ENCODE measurements at places on chromosomes 11 and 22.

- no peak for DNase-seq
Observed at GRCh38 chr11:32312865-32313403, 122.4 kb downstream of the WT1 start.

DNA sequence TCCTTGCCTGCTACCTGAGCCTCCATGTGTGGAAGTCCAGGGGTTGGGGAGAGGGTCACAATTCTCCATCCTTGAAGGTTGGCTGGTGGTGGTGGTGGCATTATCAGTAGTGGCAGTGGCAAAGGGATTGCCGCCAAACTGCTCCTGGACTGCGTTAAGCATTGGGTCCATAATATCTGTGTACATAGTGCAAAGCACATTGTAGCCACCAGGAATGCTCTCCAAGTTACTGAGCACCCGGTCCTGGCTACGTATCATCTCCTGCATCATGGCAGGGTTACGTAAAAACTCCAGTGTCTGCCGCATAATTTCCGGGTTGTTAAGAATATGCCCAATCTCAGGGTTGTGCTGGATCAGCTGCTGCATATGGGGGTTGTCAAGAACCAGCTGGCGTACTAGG lies 1.2 kb downstream of the UBQLN3 start:
- no peak for DNase-seq

DNA sequence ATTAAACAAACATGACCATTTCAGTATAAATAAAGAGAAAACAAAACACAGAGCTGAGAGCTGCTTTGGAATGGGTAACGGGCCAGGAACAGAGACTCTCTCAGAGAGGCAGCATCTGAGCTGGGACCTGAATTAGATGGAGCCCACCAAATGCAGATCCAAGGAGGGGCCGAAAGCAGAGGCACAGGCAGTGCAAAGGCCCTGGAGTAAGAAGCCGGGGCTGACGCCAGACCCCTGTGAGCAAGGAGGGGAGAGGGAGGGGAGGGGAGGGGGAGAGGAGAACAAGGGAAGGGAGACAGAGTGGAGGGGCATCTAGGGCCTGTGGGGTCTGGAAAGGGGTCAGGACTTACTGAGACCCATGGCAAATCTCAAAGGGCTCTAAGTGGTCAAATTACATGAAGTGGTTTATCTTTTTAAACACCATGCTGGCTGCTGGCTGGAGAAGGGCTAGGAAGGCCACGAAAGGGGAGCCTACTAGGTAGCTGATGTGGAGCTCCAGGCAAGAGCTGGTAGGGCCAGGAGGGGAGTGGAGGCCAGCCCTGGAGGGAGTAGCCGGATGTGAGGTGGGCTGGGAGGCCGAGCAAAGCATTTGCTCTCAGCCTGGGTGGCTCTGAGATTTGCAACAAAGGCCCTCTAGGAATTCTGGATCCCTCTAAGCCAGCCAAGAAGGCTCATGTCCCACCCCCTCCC lies 3.2 kb downstream of the OSBPL5 start:
- DNase-seq: no peak

DNA sequence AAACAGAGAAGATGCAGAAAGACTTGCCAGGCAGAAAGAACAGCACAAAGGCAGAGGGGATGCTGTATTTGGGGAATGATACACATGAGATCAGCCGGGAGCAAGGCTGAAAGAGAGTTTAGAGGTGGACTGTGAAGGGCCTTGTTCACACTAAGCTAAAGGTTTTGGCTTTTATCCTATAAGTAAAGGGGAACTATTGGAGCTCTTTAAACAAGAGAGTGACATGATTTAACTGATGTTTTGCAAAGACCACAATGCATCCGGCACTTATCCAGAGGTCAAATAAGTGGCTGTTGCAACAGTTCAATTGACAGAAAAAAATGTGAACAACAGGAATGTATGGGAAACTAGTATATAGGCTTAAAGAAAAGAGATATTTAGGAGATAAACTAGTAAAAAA lies 64.7 kb upstream of the RRAS2 start:
- no peak for DNase-seq

GRCh38 chr11:40032331-40032730 lies 1427.1 kb downstream of the LRRC4C start:
- DNase-seq: no peak

DNA sequence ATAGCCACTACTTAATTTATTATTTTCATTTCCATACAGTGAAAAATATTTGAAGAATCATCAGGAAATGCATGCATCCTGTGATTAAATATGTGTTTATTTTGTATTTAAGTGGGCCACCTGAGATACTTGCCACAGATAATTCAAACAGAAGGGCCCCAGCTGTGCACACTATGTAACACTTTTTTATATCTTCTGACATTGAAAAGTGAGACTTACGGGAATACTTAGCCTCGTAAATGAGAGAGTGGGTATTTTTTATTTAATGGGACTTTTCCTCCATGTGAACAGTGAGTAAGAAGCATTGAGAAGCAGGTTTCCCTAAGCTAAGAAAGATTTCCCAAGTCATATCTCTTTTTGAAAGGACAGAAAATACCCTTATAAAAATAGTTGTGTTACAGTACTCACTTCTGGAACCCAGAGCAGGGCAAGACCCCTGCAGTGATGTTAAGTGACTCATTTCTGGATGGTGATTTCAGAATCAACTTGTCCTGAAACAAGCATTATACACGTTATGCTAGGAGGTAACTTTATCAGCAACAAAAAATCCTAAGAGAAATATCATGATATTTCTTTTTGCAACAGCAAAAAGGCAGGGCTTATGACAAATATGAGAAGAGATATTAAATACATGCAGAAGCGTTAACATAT lies 478.1 kb upstream of the CHORDC1 start:
- DNase-seq: no peak

- DNase-seq: no peak
Observed at GRCh38 chr11:59206635-59207034, 6.1 kb downstream of the MPEG1 start.

DNA sequence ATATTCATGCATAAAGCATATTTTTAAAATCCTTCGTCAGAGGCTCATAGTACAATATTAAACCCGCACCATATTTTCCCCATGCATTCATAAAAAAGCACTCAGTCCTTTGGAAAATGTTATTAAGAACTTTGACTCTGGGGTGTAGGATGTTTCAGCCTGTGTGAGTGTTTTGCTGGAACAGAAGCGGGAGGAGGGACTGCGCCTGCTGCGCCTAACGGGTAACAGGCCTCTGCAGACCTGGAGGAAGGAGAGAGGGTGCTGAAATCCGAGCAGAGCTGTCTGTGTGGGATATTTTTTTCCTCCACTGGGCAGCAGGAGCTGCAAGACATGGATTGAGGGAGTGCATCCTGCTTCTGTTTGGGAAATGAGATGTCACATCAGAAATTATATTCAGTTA lies 483.0 kb downstream of the BRD1 start:
- no peak for DNase-seq

- DNase-seq: no peak
Observed at GRCh38 chr11:65918211-65919140, at the start of gene C11orf68. Gene C11orf68, minus strand, starts transcription at chr11:65919062. Its CDS starts 31 bp downstream, at chr11:65919031.

DNA sequence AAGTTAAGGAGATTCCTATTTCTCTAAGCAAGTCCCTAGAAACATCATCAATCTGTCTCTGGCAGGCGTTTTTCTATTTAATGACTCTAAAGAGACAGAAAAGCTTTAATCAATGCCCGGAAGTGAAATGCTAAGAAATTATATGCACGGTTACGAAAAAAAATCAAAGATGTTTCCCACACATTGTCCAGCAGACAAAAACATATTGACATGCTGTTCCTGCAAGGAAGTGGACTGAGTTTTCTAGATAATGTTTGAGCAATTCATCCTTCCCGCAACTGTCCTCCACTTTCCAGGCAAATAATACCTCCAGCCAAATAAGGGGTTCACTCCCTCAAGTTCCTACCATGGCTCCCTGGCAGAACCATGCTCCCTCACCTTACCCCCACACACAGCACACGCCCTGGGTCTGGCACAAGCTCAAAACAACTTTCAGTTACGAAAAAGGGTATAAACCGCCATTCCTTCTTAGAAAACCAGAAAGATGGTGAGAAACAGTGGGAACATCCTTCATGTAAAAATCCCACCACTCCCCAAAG lies 29.6 kb downstream of the GALNT18 start:
- no peak for DNase-seq

DNA sequence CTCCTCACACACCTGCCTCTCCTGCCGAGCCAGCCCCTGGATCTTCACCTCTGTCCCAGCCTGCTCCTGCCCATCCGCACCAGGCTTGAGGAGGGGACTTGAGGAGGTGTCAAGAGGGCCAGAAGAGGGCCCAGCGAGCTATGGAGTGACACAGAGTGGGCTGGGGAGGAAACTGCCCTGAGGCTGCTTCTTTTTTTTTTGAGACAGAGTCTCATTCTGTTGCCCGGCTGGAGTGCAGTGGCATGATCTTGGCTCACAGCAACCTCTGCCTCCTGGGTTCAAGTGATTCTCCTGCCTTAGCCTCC lies 21.9 kb upstream of the CDON start:
- DNase-seq: no peak

GRCh38 chr11:276219-276618 lies 2.0 kb upstream of the NLRP6 start:
- DNase-seq: no peak

DNA sequence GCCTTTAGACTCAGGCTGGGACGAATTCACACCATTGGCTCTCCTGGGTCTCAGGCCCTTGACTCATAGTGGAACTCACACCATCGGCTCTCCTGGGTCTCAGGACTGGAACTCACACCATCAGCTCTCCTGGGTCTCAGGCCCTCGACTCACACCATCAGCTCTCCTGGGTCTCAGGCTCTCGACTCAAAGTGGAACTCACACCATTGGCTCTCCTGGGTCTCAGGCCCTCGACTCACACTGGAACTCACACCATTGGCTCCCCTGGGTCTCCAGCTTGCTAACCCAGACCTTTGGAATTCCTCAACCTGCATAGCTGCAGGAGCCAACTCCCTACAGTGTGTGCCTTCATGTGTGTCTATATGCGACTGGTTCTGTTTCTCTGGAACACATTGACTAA lies 56.7 kb downstream of the SHISAL1 start:
- no peak for DNase-seq

- no peak for DNase-seq
Observed at GRCh38 chr11:128240546-128240945, 346.8 kb downstream of the ETS1 start.

DNA sequence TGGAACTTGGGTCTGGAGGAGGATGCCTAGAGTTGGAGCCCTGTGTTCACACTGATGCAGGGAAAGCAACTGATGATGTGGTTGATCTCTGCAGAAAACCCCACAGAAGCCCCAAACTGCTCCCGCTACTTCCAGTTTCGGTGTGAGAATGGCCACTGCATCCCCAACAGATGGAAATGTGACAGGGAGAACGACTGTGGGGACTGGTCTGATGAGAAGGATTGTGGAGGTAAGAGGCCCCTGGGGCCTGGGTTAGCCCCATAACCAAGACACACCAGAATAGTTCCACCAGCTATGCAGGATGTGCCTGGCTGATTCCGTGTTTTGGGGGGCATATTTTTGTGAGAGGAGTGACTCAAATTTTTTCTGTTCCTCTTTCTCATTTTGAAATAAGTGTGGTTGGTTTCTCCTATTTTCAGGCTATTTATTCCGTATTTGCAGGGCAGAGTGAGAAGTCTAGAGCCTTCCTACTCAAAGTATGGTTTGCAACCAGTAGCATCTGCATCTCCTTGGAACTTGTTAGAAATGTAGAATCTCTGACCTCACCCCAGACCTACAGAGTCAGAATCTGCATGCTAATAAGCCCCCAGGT lies 137.3 kb upstream of the SORL1-AS1 start:
- DNase-seq: no peak

DNA sequence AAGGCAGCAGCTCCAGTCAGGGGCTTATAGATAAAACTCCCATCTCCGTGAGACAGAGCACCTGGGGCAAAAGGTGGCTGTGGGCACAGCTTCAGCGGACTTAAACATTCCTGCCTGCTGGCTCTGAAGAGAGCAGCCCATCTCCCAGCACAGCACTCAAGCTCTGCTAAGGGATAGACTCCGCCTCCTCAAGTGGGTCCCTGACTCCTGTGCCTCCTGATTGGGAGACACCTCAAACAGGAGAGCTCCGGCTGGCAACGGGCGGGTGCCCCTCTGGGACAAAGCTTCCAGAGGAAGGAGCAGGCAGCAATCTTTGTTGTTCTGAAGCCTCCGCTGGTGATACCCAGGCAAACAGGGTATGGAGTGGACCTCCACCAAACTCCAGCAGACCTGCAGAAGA lies 279.4 kb downstream of the LARGE1 start:
- no peak for DNase-seq

- DNase-seq: no peak
Observed at GRCh38 chr11:69636512-69637197, 4.3 kb upstream of the CCND1 start.

DNA sequence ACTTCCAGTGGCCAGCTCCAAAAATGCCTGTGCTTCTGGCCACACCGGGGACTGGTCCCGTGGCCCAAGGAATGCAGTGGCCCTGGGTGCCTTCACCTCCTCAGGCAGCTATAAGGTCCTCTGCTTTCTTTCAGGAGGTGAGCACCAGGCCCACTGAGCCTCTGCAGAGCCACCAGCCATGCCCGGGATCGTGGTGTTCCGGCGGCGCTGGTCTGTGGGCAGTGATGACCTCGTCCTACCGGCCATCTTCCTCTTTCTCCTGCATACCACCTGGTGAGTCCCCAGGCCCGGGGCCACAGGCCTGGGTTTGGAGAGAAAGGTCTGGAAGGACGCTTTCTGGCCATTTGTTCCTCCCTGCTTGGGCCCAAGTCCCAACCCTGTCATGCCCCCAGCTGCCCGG lies 32.5 kb upstream of the MYRF start:
- no peak for DNase-seq

DNA sequence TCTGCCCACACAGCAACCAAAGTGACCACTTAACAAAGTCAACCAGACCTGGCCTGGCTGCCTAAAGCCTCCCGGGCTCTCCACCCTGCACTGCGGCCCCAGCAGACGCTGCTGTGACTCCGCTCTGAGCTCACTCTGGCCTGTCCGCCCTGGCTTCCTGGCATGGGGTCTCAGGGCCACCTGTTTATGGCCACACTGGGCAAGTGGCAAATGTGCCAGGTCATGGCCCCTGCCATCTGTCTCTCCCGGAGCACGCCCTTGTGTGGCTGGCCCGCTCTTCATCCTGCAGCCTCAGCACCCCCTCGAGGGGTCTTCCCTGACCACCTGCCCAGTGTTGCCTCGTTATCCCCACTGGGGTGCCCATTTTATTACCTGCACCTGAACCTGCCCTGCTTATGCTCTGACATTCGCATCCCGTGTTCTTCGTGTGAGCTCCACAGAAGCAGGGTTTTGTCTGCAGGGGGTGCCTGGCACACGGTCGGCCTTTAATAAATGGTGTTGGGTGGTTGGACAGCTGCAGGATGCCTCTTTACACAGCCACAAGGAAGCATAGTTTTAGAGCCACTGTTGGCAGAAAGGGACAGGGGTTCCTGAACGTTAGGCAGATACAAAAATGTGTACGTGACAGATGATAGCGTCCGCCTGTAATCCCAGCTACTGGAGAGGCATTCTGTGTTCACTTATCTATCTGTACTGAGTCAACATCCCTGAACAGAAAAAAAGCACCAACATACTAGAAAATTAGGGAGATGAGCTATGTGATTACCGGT lies 785.6 kb downstream of the TBC1D22A start:
- no peak for DNase-seq

- DNase-seq: no peak
Observed at GRCh38 chr11:84552791-84553190, 1074.4 kb downstream of the DLG2 start.
